ENCODE measurements at places on chromosomes 7 and 10.

DNA sequence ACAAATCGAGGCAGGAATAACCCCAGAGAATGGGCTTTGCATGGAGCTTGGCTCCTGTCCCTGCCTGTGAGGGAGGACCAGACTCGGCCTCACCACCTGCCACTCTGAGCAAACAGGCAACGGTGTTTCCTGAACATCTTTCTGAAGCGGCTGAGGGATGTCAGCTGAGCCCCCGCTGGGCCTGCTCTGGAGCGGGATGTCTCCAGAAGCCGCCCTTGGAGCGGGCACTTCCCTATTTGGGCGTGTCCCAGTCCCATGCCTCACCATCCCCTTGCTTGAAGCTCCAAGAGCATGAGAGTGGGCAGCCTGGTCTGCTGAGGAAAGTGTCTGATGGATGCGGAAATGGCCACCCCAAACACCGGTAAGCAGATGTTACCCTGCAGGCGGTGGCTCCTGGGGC lies 10.2 kb downstream of the ALKBH4 start:
- DNase-seq, result no peak

DNA sequence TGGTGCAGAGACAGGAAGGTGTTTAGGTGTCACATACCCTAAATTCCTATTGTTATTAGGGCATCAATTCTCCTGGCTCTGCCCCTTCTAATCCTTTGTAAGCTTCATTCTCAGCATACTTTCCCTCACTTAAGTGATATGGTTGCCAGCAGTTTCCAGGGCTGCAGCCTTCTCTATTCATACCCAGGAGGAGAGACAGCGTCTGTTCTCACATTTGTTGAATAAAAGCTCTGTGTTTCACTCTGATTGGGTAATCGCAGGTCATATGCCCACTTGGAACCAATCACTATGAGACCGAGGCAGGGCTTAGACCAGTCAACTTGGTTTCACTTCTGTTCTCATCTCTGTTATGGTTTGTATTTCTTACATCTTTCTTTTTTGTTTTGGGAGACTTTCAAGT lies 109.6 kb upstream of the MTPN start:
- DNase-seq, result no peak

GRCh38 chr10:16768702-16769101 lies 48.5 kb downstream of the RSU1 start:
- no peak for DNase-seq

- DNase-seq, result no peak
Observed at GRCh38 chr7:106216517-106216922, 68.3 kb downstream of the NAMPT start.

Measured in T follicular helper cell (primary cell).